HCT116 (cell line): ENCODE measurements at places on chromosomes 3 and 15.

DNA sequence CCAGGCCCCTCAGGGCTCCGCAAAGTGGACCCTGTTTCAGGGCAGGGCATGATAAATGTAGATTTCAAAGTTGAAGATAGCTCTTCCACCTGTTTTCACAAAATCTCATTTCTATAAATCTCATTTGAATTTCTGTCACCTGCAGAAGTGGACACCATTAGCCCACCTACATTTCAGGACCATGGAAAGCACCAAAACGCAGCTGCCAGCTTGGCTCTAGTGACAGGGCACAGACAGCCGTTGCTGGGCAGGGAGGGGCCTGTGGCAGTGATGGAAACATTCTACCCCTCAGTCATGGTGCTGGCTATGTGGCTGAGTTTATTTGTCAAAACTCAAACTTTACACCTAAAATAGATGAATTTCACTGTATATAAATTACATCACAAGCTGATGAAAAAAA lies 40.4 kb downstream of the PRR23E start:
- DNase-seq, result no peak

DNA sequence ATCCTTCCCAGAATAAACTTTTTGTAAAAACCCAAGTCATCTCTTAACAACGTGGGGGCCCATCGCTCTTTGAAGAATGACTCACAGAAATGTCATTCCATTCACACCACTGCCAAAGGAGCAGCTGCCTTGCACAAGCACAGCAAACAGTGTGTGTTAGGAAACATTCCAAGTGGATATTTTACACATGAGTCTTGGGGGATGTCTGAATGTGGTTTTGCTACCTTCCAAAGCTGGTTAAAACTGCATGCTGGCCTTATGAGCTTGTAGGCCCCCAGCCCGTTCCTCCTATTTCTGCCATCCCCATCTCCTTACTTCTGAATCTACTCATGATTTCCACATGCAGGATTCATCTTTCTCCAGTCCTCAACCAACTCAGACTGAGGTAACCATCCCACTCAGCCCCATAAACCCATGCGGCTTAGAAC lies 130.8 kb downstream of the CPNE4 start:
- DNase-seq, result no peak

DNA sequence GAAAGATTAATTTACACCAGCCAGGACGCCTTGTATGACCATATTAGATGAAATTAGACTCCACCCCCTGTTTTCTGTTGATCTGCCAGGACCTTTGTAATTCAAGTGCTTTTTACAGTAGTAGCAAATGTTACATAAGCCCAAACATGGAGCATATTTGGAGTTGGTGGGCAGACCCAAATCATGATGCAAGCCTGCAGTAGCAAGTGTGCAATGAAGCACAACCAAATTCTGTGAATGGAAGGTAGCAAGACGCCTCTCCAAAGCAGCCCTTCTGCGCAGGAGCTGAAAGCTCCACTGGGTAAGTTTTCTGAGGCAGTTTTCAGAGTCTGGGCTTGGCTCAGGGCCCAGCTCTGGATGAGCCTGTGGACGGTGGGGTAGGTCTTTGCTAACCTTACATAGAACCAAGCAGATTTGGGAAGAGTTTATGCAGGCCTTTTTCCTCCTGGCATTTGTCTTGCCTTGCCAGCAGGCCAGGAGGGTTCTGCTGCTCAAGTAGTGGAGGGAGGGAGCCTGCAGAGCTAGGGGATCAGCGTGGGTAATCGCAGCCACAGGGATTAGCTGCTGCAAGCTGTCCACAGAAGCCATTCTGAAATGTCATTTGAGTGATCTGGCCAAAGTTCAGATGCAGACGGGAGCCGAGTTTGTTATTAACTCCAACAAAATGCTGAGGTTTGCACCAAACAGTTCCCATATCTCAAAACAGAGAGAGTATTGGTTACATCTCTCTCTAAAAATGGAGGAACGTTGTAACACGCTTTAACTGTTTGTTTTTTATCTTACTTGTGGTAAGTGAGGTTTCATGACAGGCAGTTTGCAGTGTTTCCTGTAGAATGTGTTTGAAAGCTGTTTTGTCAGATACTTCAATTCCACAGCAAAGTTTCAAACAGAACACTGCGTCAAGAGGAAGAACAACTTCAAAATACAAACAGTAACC lies 55.4 kb downstream of the PSMD6 start:
- no peak for DNase-seq

DNA sequence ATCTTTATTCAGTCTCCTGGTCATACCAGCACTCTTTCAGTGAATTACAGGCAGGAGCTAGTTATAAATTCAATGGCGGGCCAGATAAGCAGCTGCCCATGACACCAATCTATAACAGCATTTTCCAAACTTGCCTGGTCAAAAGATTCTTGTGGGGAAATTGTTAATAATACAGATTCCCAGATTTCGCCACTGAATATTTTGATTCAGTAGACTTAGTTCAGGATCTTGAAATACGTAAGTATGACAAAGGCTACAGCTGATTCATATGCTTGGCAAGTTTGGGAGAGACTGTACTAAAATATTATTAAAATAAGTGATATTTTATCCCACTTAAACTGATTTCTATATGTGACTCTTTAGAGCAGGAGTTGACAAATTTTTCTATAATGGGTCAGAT lies 119.3 kb downstream of the TMCO5A start:
- no peak for DNase-seq

- DNase-seq, result no peak
Measured at GRCh38 chr3:51283421-51283820, 101.7 kb upstream of the MANF start.

GRCh38 chr3:179671747-179672242 lies 19.0 kb downstream of the USP13 start:
- no peak for DNase-seq

DNA sequence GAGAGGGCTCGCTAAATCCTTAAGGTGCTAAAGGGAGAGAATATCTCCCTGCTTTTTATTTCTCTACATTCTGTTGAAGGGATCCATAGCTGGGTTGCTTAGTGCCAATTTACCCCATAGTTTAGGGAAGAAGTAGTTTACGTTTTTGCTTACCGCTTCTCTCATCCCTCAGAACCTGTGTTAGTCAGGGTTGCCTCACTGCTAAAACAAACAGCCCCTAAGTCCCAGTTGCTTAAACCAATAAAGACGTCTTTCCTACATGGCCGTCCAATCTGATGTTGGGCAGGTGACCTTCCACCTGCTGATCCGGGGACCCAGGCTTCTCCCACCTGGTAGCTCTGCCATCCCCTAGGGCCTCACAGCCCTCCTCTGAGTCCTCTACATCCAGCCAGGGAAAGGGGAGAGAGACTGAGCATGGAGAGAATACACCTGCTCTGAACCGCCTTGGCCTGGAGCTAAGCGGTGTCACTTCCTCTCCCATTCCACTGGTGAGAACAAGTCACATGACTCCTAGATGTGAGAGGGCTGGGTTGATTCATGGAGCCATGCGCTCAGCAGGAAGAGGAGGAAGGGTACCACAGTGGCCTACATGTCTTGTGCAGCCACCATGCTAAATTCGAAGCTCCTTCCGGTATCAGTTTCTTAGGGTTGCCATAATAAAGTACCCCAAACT lies 26.3 kb downstream of the DNASE1L3 start:
- DNase-seq, result no peak
